ENCODE measurements at places on chromosomes 3 and 15.

DNA sequence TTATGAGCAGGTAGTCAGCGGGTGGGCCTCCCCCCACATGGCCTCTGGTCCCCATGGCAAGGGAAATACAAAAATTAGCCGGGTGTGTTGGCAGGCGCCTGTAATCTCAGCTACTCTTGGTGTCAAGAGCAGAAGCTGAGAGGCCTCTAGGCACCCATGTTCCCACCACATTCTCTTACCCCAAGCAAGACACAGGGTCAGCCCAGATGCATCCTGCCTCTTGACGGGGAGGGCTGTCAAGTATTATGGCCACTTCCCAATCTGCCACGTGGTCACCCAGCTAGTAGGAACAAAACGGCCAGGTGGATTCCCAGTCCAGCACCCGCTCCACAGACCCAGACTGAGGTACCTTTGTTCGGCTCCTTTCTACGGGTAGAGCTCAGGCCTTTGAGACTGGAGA, 16.2 kb upstream of the SLC6A6 start:
- peak; percentile 55 for DNase-seq

DNA sequence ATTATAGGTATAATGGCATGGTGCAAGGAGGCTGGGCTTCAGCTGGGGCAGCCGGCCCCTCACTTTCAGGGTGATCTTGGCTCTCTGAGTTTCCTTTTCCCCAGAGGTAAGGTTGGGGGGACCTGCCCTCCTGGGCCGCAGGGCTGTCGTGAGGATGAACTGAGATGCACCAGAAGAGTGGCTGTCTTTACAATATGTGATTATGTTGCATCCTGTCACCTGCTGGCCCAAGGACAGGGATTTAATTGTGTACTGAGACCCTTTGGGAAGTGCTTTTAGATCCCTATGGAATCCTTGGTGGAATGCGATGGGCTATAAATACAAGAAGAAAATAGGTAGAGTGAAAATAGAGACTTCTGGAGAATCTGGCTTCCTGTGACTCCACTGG, 22.1 kb downstream of the ANAPC13 start:
- no peak for DNase-seq

DNA sequence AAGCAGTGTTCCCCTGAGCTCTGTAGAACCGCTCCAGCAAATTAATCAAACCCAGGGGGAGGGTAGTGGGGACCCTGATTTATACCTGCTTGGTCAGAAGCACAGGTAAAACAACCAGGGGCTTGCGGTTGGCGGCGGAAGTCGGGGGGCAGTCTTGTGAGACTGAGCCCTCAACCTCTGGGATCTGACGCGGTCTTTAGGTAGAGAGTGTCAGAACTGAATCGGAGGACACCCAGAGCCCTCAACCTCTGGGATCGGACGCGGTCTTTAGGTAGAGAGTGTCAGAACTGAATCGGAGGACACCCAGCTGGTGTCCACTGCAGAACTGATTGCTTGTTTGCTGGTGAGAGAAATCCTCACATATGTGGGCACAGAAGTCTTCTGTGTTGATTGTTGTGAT, 12.9 kb upstream of the PAQR5 start:
- no peak for DNase-seq

DNA sequence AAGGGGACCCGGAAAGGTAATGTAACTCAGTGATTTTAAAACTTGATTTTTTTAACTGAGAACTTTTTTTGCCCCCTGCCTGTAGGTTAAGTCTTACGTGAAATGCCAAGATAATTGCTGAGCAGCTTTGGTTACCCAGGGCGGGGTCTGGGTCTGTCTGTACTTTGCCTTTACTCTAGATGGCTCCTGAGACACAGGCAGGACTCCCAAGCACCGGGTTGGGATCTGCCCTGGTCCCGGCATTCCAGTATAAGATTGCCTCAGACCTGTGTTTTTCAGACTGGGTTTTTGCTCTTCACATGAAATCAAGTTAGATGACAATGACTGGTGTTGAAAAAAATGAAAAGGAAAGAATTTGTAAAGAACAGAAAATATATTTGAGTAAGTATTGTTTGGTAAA, 40.3 kb downstream of the WDR76 start:
- no peak for DNase-seq

- DNase-seq: no peak
These were observed 672 bp downstream of the NEDD4 start for GRCh38 chr15:55992769-55993110.
